NCI-H1105 treated with DMSO at 0.1 percent for 48 hours (cell line): ENCODE measurements at places on chromosomes 4 and X.

DNA sequence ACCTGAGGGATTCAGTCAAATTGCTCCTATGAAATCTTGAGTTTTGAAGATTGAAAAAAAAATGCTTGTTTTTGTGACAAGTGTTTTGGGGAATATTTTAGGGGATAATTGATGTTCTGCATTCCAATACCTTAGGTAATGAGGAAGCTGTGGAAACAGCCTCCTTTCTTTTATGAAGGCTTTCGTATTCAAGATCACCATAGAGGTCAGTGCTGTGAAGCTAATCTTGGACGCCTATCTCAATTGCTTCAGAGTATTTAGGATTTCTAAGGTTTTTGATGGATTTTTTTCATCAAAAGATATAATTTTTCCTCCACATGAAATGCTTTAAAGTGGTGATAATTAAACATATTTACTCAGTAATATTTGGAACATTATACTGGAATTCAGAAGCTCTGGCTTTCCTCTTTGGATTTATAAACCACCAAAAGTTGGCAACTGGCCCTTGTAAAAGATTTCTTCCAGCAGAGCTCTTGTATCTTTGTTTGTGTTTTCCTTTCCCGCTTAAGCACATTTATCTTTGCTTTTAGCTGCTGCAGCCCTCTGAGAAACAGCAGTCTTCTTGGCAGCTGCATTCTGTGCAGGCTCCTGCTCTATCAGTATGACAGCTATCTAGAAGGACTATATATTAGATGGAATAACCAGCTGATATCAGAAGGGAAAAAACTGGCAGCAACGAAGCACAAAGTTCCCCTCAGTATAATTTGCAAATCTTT lies 63.7 kb downstream of the HMGB2 start:
- peak; percentile 48 for DNase-seq

GRCh38 chr4:109389369-109390114 lies 44.1 kb upstream of the SEC24B start:
- no peak for DNase-seq

- DNase-seq = no peak
Observed at GRCh38 chr4:13316354-13316753, 167.8 kb downstream of the RAB28 start.

DNA sequence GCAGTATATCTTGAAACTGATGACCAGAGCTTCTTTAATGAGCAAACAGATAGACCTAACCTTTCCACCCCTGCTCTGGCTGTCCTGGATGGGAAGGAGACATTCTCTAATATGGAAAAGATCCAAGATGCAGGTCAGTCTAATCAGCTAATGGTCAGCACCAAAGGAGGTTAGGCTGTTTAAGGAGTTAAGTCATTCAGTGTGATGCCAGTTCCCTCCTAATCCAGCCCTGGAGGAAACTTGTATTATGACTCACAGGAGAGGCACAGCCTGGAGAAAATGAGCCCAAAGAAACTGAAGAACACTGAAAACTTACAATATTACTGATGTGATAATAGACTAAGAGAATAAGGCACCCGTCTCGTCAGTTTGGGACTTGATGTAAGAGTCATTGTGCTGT lies 323.0 kb downstream of the HNRNPD start:
- no peak for DNase-seq

DNA sequence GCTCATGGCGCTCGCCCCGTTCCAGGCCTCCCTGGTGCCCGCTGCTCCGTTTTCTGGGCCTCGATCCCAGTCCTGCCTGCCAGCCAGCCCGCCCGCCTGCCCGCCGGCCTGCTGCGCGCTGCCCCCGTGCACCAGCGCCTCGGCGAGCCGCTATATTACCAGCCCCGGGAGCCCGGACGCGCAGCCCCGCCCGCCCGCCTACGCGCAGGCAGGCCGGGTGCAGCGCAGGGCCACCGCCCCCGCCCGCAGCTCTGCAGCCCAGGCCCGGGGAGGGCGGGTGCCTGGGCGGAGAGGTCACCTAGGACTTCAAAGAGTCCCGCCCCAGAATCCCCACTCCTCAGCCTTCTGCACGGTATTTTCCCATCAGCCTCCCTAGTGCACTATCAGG lies at the start of gene MAOB:
TSS of gene MAOB (minus strand) at position 157 of the 388 bp plus-strand sequence. CDS start at position 6, 151 bp downstream.
- DNase-seq = no peak

GRCh38 chrX:132836471-132836870 lies 122.0 kb downstream of the HS6ST2 start:
- DNase-seq = no peak

DNA sequence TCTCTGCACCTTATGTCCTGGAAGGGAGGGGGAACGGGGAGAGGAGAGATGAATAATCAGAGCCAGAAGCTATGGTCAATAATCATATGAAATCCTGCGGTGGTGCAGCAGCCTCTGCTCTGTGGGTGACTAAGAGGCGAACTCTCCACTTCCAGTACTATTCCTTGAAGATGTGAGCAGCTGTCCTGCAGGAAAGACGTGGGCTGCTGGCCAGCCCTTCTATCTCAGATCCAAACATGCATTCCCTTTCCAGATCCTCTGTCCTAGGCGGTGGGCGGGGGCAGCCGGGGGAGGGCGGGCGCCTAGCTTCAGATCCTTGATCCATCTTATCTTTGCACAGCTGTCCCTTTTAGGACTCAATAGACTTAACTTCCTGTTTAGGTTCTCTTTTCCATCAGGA lies 34.5 kb downstream of the SPINK2 start:
- DNase-seq = no peak

DNA sequence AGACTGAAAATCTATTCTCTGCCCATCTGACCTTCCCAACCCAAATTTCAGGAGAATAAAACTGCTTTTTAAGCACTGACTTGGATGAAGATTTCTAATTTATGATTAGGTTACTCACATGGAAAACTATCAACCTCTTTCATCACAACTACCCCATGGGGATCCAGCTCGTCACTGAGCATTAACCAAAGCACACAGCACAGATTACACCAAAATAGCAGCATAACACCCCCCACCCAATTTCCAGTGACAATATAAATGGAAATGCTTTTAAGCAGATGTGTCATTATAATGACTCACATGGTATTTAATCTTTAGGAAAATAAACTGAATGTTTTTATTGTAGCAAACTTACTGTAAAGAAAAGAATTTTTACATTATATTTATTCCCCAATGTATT lies 9.7 kb downstream of the SERTM2 start:
- no peak for DNase-seq

GRCh38 chrX:110410603-110411002 lies 52.0 kb downstream of the RTL9 start:
- no peak for DNase-seq

DNA sequence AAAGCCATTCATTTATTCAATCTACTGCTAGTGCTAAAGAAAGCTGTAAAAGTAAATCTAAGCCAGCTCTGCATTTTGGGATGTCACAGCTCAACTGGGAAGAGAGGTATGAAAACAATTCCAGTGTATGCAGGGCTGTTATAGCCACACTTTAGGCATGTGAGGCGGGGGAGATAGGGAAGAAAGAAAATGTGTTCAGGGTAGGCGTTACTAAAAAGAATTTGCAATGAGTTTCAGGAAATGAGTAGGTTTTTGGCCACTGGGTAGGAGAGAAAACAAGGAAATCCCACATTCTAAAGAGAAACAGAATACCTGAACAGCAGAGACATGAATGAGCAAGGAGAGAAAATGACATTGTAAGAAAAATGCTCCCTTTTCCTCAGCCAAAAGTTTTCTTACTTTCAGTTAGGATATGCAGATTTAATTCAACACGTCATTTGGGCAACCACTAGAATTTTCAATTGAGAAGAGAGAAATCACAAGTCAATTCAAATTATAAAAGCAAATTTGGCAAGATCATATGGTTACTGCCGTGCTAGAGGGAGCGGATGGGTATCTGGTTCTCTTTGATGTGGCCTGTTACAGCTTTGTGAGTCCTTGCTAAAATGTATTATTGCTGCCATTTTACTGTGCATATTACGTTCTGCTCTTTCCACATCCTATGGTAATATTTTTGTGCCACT lies 226.3 kb downstream of the KCNIP4 start:
- no peak for DNase-seq

GRCh38 chr4:147447786-147448185 lies 33.1 kb upstream of the EDNRA start:
- no peak for DNase-seq

GRCh38 chr4:61447918-61448317 lies 247.8 kb downstream of the ADGRL3 start:
- no peak for DNase-seq

- DNase-seq = no peak
Observed at GRCh38 chr4:16659079-16659478, 239.4 kb downstream of the LDB2 start.

- no peak for DNase-seq
Observed at GRCh38 chr4:34790131-34790530, 1454.2 kb downstream of the ARAP2 start.

- DNase-seq = peak; percentile 69
Observed at GRCh38 chr4:46277165-46277951, 112.6 kb downstream of the GABRA2 start.

DNA sequence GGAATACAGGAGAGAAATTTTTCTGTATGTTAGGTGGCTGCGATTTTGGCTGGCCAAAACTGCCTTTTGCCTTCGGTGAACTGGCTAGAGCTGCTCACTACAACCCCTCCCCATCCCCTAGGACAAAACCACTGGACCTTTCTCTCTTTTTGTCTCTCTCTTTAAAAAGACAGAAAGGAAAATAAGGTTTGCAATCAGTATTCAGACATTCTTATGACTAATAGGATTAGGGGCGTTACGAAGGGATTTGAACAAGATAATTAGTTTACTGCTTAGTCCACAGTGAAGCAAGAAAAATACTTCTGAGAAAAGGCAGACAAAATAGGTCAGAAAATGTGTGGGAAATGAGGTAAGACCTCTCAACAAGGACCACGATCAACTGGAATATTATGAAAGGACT lies 180.4 kb downstream of the SLIT2 start:
- DNase-seq = no peak

- DNase-seq = no peak
Observed at GRCh38 chr4:184193556-184194525, 23.8 kb downstream of the ENPP6 start.

- DNase-seq = no peak
Observed at GRCh38 chrX:134679221-134679620, 20.9 kb upstream of the PLAC1 start.

- no peak for DNase-seq
Observed at GRCh38 chr4:6591313-6591712, 16.3 kb downstream of the MAN2B2 start.

DNA sequence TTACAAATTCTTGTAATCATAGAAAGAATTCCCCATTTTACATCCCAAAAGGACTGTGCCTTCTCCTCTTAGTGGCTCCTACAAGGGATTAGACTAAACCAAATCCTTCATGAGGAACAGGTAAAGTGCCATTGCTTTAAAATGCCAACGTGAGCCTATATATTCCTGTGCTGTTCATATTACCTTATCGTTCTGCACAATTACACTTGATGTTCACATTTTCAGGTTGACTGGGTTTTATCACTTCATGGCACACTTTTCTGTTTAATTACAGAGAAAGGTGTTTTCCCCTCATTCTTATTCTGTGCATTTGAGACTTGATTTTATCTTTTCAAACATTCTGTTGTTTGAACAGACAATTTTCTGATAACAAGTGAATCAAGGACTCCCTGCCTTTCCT lies 645.6 kb upstream of the FTHL17 start:
- DNase-seq = no peak

DNA sequence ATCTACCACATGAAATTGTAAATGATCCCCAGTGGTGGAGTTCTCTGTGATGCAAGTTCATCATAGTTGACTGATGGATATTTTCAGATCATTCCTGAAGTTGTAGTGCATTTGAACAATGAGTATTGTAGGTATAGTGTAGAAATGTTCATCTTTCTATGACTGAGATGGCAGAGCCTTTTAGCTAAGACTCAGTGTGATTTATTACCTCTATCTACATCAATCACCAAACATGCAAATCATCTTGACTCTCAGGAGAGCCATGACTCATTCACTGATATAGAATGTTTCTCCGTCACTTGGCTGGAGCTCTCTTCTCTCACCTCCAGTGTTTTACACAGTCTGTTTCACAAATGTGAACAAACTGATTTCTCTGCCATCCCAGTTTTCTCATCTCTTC lies 392.6 kb downstream of the IL1RAPL1 start:
- DNase-seq = no peak

DNA sequence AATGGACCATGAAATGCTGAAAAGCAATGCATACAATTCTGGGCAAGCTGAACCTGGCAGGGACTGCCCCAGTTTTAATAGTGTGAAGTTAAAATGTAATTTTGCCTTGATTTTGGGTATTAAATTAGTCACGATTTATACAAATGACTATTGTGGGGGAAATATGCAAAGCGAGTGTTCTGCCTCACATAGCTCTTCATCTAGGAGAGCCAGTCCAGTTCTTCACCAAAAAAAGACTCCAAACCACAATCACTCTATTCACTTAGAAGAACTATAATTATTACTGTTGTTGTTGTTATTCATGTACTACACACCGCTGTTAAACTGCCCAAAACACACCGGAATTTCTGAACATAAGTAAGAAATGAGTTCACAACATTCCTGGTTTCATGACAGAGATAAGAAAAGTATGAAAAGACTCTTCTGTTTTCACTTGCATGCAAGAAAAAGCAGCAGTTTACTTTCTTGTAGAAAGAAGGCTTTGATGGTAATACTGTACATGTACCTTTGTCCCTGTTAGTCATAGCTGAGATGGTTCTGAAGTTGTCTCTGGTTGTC lies 101.9 kb downstream of the QRFPR start:
- no peak for DNase-seq

- no peak for DNase-seq
Observed at GRCh38 chr4:180253419-180253818, 1989.8 kb upstream of the TENM3 start.

DNA sequence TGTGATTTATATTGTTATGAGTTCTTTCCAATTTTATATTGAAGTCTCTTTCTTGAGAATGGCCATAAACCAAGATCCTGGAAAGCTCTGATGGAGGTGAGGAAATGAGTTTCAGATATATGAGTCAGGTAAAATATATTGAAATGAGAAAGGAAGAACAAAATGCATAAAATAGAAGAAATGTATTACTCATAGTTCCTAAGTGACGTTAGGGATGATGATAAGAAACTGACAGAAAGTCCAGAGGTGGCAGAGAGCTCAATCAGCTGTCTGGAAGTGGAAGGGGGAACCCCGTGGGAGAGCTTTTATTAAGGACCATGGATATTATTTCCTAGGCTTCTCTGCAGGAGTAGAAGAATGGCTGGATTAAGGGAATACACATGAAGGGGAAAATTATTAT lies 24.6 kb downstream of the UGT2B7 start:
- DNase-seq = no peak

GRCh38 chr4:26151615-26152014 lies 169.2 kb upstream of the RBPJ start:
- DNase-seq = no peak

GRCh38 chr4:186144198-186144945 lies 39.9 kb downstream of the FAM149A start:
- peak; percentile 16 for DNase-seq

DNA sequence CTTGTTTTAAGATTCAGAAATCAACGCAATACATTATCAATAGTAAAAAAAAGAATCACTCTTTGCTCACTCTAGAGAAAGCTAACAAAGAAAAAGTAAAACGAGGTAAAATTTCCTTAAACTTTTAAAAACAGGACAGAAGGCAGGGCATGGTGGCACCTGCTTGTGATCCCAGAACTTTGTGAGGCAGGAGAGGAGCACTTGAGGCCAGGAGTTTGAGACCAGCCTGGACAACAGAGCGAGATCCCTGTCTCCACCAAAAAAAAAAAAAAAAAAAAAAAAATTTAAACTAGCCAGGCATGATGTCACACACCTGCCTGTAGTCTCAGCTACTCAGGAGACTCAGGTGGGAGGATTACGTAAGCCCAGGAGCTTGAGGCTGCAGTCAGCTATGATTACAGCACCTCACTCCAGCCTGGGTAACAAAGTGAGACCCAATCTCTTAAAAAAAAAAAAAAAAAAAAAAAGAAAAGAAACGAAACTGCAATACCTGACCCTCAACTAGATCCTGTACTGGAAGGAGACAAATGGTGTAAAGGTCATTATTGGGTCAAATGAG lies 3.5 kb downstream of the CCNI start:
- DNase-seq = no peak
